ENCODE measurements at places on chromosomes 12 and 14. TPM values are rescaled to one million over a fixed set of nuclear protein-coding genes. Genes with fewer than 3 reads are reported as not detected.
A peak's percentile ranks its signal among the peaks of the same experiment; 100 is the strongest.

CDK4 gene
- 116 TPM for total RNA-seq

MGAT4C gene
- total RNA-seq, result not detected

FGF23 gene
- total RNA-seq, result not detected

GRCh38 chr12:25518512-25518911 is 34.6 kb downstream of the LMNTD1 start:
- H3K4me3 ChIP-seq, result peak overlapping the region; percentile 66
- no peaks in the 10 kb centered on the region for H3K27me3 ChIP-seq
- no peaks in the 10 kb centered on the region for H3K36me3 ChIP-seq
- H3K4me1 ChIP-seq, result peaks cover 16% of the 10 kb centered on the region
- DNase-seq, result peak; percentile 48

- H3K36me3 ChIP-seq, result peaks cover 17% of the 10 kb centered on the region
- DNase-seq, result no peak
- no peak overlapping the region for H3K27ac ChIP-seq
- peaks cover 21% of the 10 kb centered on the region for H3K4me1 ChIP-seq
Measured at GRCh38 chr12:48767047-48767446, 21.8 kb downstream of the ADCY6 start.

GRCh38 chr12:96441816-96442215 is 41.6 kb upstream of the CDK17 start:
- H3K4me1 ChIP-seq, result peaks cover 49% of the 10 kb centered on the region
- no peaks in the 10 kb centered on the region for H3K27me3 ChIP-seq
- no peak for DNase-seq

- peak; percentile 2 for DNase-seq
- H3K27ac ChIP-seq, result no peak overlapping the region
- no peak overlapping the region for H3K4me3 ChIP-seq
- no peaks in the 10 kb centered on the region for H3K36me3 ChIP-seq
- H3K27me3 ChIP-seq, result no peaks in the 10 kb centered on the region
Measured at GRCh38 chr14:37546621-37547447, 48.2 kb downstream of the FOXA1 start.

GRCh38 chr12:104669851-104670337 is 213.1 kb downstream of the CHST11 start:
- H3K27ac ChIP-seq, result no peak overlapping the region
- peaks cover 30% of the 10 kb centered on the region for H3K4me1 ChIP-seq
- H3K27me3 ChIP-seq, result no peaks in the 10 kb centered on the region

DNA sequence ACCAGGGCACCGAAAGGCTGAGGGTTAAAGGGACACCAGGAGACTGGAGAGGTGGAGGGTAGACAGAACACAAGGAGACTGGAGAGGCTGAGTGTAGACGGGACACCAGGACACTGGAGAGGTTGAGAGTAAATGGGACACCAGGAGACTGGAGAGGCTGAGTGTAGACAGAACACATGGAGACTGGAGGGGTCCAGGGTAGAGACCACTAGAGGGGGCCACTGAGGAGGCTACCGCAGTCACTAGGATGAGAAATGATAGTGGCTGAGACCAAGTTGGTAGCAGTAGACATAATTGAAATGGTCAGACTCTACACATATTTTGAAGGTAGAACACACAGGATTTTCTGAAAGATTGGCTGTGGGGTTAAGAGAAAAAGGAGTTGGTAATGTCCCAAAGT is 68.2 kb downstream of the PAH start:
- H3K4me3 ChIP-seq, result no peak overlapping the region
- no peaks in the 10 kb centered on the region for H3K27me3 ChIP-seq
- no peak overlapping the region for H3K27ac ChIP-seq
- no peak for DNase-seq
- no peaks in the 10 kb centered on the region for H3K36me3 ChIP-seq
- H3K4me1 ChIP-seq, result no peaks in the 10 kb centered on the region

GRCh38 chr12:71392521-71393145 is 47.0 kb upstream of the LGR5 start:
- H3K4me3 ChIP-seq, result no peak overlapping the region
- DNase-seq, result peak; percentile 74
- peaks cover 8% of the 10 kb centered on the region for H3K27me3 ChIP-seq
- no peaks in the 10 kb centered on the region for H3K36me3 ChIP-seq
- no peak overlapping the region for H3K27ac ChIP-seq

GRCh38 chr12:120429368-120429767 is 8.5 kb upstream of the COX6A1 start:
- H3K36me3 ChIP-seq, result no peaks in the 10 kb centered on the region
- no peak for DNase-seq
- no peak overlapping the region for H3K27ac ChIP-seq
- H3K27me3 ChIP-seq, result peaks cover 17% of the 10 kb centered on the region

All from HFFc6 (cell line).